Naive thymus-derived CD8-positive, alpha-beta T cell (primary cell): ENCODE measurements at places on chromosomes 4 and X.

GRCh38 chrX:44433556-44433955 lies 90.1 kb upstream of the EFHC2 start:
- no peak for DNase-seq
- no peaks in the 10 kb centered on the region for H3K27me3 ChIP-seq
- H3K27ac ChIP-seq, result no peak overlapping the region
- H3K4me3 ChIP-seq, result no peak overlapping the region
- peaks cover 2% of the 10 kb centered on the region for H3K36me3 ChIP-seq
- no peaks in the 10 kb centered on the region for H3K4me1 ChIP-seq

GRCh38 chr4:22238742-22239141 lies 277.1 kb downstream of the ADGRA3 start:
- H3K27ac ChIP-seq, result no peak overlapping the region
- H3K36me3 ChIP-seq, result no peaks in the 10 kb centered on the region
- DNase-seq, result no peak
- H3K4me1 ChIP-seq, result no peaks in the 10 kb centered on the region

DNA sequence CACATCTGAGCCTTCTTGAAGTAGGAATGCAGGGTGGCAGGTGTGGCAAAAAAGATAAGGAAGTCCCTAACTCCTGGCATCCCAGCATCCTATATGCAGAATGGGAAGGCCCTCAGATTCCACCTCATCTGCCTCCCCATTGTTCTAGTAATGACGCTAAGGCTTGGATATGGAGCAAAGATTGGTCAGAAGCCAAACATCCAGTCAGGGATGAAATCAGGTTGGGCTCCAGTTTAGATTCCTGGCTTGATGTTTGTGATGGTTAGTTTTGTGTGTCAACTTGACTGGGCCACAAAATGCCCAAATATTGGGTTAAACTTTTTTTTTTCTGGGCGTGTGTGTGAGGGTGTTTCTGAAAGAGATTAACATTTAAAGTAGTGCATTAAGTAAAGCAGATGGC lies 39.6 kb upstream of the MAGEA4 start:
- H3K27ac ChIP-seq, result no peak overlapping the region
- no peak for DNase-seq
- no peaks in the 10 kb centered on the region for H3K36me3 ChIP-seq
- no peaks in the 10 kb centered on the region for H3K4me1 ChIP-seq
- peaks cover 8% of the 10 kb centered on the region for H3K27me3 ChIP-seq
- no peak overlapping the region for H3K4me3 ChIP-seq

GRCh38 chrX:119512146-119512800 lies 44.0 kb downstream of the SLC25A5 start:
- H3K4me1 ChIP-seq, result peaks cover 2% of the 10 kb centered on the region
- H3K4me3 ChIP-seq, result no peak overlapping the region
- DNase-seq, result no peak
- H3K27me3 ChIP-seq, result no peaks in the 10 kb centered on the region
- no peak overlapping the region for H3K27ac ChIP-seq

- peaks cover 2% of the 10 kb centered on the region for H3K27me3 ChIP-seq
- H3K36me3 ChIP-seq, result no peaks in the 10 kb centered on the region
- no peak overlapping the region for H3K4me3 ChIP-seq
- H3K27ac ChIP-seq, result no peak overlapping the region
- DNase-seq, result no peak
Observed at GRCh38 chr4:140609548-140610425, 41.0 kb upstream of the UCP1 start.

GRCh38 chr4:139036885-139037284 lies 21.3 kb downstream of the NOCT start:
- no peaks in the 10 kb centered on the region for H3K36me3 ChIP-seq
- DNase-seq, result no peak
- no peaks in the 10 kb centered on the region for H3K27me3 ChIP-seq
- H3K4me1 ChIP-seq, result peaks cover 22% of the 10 kb centered on the region
- no peak overlapping the region for H3K4me3 ChIP-seq
- no peak overlapping the region for H3K27ac ChIP-seq

DNA sequence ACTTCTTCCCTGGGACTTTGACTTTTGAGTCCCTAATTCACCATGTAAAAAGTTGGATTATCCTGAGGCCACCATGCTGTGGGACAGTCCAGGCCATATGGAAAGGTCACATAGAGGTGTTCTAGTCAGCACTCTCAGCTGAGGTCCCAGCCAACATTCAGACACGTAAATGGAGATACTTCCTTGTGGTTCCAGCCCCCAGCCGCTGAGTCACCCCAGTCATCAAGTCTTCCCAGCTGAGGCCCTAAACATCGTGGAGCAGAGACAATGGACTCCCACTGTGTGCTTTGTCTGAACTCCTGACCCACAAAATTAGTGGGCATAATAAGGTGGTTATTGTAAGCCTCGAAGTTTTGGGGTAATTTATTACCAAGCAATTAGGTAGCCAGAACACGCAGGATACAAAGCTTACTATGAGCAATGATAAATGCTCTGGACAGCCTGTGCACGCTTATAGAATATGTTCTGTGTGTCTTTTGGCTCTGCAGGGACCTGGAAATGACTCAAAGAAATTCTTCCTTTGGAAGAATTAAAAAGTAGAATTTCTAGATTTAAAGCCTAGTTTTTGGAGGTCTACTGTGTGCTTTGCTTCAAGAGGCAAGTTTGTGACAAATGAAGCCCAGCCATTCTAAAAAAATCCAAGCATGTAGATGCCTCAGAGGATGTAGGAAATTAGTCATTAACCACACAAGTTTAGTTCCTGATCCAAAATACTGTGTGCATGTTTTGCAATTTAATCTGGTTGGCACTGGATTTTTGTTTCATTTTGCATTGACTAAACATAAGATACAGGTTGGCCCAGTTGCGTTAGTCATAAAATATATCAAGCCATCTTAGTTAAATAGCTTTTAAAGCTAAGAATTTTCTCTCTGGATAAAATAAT lies 33.2 kb upstream of the SLC9A7 start:
- no peaks in the 10 kb centered on the region for H3K36me3 ChIP-seq
- no peak for DNase-seq
- no peak overlapping the region for H3K4me3 ChIP-seq
- no peaks in the 10 kb centered on the region for H3K27me3 ChIP-seq
- no peak overlapping the region for H3K27ac ChIP-seq

GRCh38 chr4:99859618-99860017 lies 34.6 kb downstream of the LAMTOR3 start:
- H3K4me3 ChIP-seq, result no peak overlapping the region
- H3K36me3 ChIP-seq, result peaks cover 60% of the 10 kb centered on the region
- H3K27ac ChIP-seq, result peak overlapping the region; percentile 55
- H3K27me3 ChIP-seq, result no peaks in the 10 kb centered on the region
- H3K4me1 ChIP-seq, result peaks cover 19% of the 10 kb centered on the region

- H3K36me3 ChIP-seq, result peaks cover 3% of the 10 kb centered on the region
- H3K27ac ChIP-seq, result peak within 1 kb of the TSS; percentile 96
- peaks cover 2% of the 10 kb centered on the region for H3K27me3 ChIP-seq
- H3K4me3 ChIP-seq, result peak within 1 kb of the TSS; percentile 91
- peak; percentile 87 for DNase-seq
Observed at GRCh38 chr4:74444891-74445642, at the start of gene AREG. Gene AREG, plus strand, starts transcription at chr4:74445136. Its CDS starts 210 bp downstream, at chr4:74445346.

DNA sequence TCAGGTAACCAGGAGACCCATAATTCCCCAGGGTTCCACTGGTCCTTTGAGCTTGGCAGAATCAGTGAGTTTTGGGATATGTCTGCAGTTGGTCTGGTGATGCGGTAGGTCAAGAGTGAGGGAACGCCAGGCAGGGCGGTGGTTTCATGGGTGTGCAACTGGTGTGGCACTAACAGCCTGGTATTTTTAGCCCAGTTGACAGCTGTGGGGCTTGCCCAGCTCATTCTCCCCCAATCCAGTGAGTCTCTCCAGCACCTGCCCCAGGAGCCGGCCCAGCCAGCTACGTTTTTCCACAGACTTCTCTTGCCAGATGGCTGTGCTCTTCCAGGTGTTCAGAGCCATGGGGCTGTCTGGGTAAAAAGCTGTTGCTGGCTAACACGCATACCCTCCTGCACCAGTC lies 1019.9 kb downstream of the CCSER1 start:
- no peak overlapping the region for H3K27ac ChIP-seq
- no peak overlapping the region for H3K4me3 ChIP-seq
- H3K36me3 ChIP-seq, result no peaks in the 10 kb centered on the region
- H3K27me3 ChIP-seq, result no peaks in the 10 kb centered on the region
- no peaks in the 10 kb centered on the region for H3K4me1 ChIP-seq
